ENCODE measurements at places on chromosomes 2 and 18. TPM values are rescaled to one million over a fixed set of nuclear protein-coding genes. Genes with fewer than 3 reads are reported as not detected.

The NT5C1B gene
- not detected for total RNA-seq

The EPB41L3 gene
- not detected for total RNA-seq

- DNase-seq, result peak; percentile 70
These were observed 68.6 kb downstream of the CAB39 start for GRCh38 chr2:230781130-230781797.

DNA sequence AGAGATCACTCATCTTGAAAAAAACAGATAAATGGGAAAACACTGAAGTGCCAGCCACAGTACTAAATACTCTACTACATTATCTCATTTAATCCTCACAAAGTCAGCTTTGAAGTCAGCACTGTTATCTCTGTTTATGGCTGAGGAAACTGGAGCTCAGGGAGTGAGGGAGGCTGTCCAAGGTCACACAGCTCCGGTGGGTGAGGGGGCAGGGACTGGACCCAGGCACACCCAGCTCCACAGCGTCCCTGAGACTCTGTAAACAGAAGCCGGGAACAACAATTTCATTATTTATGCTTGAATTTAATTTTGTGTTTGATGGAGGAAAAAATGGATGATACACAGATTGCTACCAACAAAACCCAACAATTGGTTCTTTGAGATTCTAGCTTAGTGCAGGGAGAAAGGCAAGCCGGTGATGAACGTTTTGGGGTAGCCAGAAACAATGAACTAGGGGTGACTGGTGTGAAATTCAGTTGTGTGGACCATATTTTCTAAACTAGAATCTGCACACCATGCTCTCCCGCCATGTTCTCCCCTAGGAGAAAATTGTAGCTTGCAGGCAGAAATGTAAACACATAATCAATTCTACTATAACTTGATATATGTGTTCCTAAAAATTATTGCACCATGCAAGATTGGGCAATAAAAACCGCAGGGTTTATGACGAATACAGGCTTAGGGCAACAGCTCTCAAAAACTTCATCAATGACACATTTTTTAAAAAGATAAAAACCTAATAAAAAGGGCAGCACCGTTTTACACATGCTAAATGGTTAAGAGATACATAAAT is at the start of gene GREB1:
TSS of gene GREB1 (plus strand) at position 768 of the 793 bp plus-strand sequence. CDS start 22,570 bp downstream, outside the sequence.
- no peak for DNase-seq

DNA sequence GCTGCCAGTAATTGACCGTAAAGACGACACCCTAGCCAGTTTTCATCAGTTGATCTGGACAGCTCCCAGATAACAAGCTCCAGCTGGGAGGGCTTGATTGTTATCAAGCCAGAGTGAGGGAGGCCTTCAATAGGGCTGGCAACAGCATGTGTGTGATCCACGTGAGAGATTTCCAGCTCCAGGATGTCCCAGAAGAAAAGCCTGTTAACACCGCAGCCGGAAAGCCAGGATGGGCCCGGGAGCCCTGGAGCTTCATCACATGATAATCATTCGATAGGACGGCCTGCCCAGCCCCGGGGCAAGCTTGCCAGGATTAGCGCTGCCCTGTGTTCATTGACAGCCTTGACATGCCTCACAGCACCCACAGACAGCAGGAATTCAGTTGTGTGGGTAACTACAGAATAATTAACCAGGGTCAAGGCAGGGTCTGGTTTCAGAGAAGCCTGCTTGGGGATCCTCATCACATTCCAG is 182.5 kb downstream of the C1D start:
- DNase-seq, result peak; percentile 91

DNA sequence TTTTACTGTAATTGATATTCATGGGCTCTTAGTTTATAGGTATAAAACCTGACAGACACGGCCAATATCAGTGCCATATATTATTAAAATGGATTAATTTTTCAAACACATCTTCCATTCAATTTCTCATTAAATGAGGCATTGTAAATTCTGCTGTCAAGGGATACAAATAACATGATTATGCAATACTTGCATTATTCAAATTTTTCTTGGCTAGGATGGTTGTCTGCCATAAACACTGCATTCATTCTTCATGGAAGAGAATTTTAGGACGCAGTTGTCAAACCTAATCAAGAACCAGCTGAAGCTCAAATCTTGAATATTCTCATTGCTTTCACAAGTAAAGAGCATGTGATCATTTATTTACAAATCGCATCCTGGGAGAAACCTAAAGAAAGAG is 255.6 kb downstream of the RDH14 start:
- no peak for DNase-seq

- DNase-seq, result no peak
These were observed 32.9 kb downstream of the RTP5 start for GRCh38 chr2:241902357-241902991.

DNA sequence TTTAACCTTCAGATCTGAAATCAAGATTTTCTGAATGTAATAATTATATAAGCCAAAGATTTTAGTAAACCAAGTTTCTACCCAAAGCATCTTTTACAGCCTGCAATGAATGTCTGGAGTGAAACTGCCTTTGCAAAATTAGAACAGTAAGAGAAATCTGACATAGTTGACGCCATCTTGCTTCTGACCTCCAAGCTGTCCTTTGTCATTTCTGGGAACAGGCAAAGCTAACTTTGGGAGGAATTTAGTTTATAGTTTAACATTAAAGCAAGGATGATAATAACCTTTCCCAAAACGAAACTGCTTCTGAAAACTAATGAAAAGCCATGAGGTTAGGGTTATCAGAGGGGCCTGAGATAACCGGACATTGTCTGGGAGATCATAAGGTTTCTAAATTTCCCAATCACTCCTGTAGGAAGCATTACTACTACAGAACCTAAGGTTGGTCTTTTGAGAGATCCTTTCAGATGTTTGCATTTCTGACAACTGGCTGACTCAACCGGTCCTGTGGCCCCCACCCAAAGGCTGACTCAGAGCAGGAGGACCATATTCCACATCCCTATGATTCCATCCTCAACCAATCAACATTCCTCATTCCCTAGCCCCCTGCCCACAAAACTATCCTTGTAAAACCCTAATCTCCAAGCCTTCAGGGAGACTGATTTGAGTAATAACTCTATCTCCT is 124.5 kb downstream of the TMEM131 start:
- DNase-seq, result peak; percentile 83

The PLA2R1 gene
- total RNA-seq, result 2.5 TPM

All from A172 (cell line).